Muscle of leg (tissue), 16 donors: ENCODE measurements at places on chromosomes 4 and X. TPM values are rescaled to one million over a fixed set of nuclear protein-coding genes. Genes with fewer than 3 reads are reported as not detected.
A peak's percentile ranks its signal among the peaks of the same experiment; 100 is the strongest.

DNA sequence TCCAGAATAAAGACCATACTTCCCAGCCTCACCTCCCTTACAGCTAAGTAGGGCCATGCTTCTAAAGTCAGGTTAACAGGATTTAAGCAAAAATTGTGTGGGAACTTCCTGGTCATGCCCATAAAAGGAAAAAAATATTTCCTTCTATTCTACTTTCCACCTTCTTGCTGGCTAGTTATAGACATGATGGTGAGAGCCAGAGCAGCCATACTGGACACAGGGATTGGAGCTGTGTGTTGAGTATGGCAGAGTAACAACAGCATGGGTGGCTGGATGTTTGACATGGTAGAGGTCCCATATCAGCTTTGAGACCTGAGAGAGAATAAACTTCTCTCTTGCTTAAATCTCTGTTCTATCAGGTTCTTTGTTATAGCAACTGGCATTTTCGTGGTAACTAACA lies 15.1 kb upstream of the CBR4 start:
- no peak for DNase-seq

The AADAT gene
- total RNA-seq: 5.7 TPM

DNA sequence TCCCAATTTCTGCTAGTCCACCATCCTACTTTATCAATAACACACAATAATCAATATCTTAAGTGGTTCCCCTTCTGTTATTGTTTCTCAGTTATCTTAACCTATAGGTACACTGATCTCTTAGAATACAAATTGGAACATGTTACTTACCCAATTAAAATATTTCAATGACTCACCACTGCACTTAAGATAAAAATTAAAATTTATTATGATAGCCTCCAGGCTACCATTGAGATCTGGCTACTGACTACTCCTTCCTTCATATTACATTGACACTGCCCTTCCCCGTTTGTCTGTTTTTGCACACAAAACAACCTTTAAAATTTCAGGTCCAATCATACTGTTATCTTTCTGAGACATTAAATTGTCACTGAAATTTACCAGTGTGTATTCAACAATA lies 1074.7 kb downstream of the ADGRL3 start:
- DNase-seq: no peak

DNA sequence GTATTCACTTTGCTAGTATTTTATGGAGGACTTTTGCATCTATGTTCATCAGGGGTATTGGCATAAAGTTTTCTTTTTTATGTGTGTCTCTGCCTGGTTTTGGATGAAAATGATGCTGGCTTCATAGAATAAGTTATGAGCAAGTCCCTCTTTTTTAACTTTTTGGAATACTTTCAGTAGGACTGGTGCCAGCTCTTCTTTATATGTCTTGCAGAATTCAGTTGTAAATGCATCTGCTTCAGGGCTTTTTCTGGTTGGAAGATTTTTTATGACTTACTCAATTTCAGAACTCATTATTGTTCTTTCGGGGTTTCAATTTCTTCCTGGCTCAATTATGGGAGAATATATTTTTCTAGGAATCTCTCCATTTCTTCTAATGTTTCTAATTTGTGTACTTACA lies 9.1 kb upstream of the CSN2 start:
- peak; percentile 84 for DNase-seq

The TLR6 gene
- total RNA-seq: 2.0 TPM

DNA sequence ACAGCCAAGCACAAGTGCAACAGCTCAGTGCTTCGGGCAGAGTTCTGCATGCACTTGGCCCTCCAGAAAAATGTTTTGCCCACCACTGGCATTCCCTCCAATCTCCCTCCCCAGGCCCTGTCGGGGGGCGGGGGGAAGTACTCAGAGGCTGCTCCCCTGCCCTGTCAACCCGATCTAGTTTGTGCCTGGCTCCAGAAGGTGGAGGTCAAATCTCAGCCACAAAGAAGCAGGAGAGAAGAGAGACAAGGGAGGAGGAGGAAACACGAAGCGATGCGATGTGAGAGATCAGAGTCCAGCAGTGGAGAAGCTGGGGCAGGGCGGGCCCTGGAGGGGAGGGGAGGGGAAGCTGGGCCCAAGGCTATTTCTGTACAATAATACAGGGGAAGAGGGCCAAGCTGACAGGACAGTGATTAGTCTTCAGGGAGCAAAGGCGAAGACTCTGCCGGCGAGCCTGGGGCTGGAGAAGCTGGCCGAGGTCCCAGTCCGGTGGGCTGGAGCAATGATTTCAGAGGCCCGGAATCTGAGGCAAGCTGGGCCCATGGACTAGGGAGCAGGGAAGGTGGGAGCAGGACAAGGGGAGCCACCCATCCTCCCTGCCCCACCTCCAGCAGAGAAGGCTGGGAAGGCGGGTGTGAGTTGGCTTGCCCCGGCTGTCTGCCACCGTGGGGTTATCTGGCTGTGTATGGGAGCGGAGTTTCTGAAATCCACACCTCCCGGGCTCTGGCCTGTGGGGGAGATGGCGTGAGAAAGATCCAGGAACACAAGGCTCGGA lies 167.1 kb downstream of the EFNB1 start:
- peak; percentile 93 for DNase-seq

- DNase-seq: no peak
Measured at GRCh38 chrX:71919431-71919830, 8.8 kb downstream of the NHSL2 start.

DNA sequence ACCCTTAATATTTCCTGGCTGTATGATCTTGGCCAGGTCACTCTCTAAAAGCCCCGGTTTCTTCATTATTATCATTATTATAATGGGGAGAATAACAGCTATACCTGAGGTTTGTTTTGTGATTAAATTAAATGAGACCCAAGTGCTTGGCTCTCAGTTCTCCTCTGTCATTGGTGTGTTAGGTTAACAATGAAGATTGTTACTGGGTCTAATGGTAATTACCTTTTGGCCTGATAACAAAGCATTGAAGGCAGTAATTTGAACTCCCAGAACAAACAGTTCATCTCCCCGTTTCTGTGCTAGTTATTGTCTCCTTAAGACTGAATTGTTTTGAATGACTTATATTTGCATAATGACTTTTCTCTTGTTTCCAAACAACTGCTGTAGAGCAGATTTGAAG lies 6.8 kb upstream of the ANAPC4 start:
- DNase-seq: no peak

The LSM6 gene
- 39.8 TPM for total RNA-seq

- no peak for DNase-seq
Measured at GRCh38 chr4:12965334-12965733, 518.8 kb downstream of the RAB28 start.

GRCh38 chr4:178387756-178388155 lies 945.5 kb upstream of the AGA start:
- DNase-seq: peak; percentile 11

DNA sequence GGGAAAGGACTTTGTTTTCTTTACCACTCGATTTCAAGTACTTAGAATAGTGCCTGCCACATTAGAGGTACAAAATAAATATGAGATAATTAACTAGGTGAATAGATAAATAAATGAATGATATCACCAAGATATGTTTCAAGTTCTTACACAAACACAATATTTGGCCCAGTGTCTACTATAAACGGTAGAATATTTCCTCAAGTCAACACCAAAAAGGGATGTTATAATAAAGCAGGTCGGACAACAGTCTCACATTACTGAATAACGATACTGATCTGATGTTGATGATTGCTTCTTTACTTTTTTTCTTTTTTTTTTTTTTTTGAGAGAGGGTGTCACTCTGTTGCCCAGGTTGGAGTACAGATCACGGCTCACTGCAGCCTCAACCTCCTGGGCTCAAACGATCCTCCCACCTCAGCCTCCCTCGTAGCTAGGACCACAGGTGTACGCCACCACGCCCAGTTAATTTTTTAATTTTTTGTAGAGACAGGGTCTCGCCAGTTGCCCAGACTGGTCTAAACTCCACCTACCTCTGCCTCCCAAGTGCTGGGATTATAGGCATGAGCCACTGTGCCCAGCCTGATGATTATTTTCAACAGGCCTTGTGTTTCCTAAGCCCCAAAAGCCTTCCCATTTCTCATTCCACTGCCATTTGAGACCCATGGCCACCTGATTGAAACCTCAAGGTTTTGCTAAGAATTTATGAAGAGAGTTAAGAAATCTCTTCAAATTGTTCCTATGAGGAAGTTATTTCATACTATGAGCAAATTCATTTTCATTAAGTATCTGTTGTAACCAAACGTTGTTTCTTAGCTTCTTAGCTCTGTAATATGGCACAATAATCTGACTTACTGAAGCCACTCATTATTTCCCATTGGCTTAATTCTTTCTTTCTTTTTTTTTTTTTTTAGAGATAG lies 2.3 kb downstream of the MANBA start:
- DNase-seq: no peak

The MED14 gene
- total RNA-seq: 18.8 TPM

DNA sequence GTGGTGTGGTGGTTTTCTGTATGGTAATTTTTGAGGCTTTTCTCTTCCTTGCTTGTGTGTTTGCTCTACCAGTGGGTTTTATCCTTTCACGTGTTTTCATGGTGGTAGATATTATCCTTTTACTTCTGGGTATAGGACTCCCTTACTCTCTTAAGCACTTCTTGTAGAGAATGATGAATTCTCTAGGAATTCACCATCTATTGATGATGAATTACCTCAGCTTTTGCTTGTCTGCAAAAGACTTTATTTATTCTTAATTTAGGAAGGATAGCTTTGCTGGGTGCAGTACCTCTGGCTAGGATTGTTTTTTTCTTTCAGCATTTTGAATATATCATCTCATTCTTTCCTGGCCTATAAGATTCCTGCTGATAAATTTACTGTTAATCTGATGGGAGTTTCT lies 415.3 kb downstream of the PDGFC start:
- no peak for DNase-seq

The ASB9 gene
- total RNA-seq: 3.6 TPM
